Stimulated activated CD4-positive, alpha-beta T cell treated with anti-CD3 and anti-CD28 coated beads, Interleukin-4, amount 100 ng/mL, for 4 hours (primary cell): ENCODE measurements at places on chromosomes 6 and 20.

- DNase-seq = no peak
These were observed 196.9 kb downstream of the NFATC2 start for GRCh38 chr20:51345601-51346101.

DNA sequence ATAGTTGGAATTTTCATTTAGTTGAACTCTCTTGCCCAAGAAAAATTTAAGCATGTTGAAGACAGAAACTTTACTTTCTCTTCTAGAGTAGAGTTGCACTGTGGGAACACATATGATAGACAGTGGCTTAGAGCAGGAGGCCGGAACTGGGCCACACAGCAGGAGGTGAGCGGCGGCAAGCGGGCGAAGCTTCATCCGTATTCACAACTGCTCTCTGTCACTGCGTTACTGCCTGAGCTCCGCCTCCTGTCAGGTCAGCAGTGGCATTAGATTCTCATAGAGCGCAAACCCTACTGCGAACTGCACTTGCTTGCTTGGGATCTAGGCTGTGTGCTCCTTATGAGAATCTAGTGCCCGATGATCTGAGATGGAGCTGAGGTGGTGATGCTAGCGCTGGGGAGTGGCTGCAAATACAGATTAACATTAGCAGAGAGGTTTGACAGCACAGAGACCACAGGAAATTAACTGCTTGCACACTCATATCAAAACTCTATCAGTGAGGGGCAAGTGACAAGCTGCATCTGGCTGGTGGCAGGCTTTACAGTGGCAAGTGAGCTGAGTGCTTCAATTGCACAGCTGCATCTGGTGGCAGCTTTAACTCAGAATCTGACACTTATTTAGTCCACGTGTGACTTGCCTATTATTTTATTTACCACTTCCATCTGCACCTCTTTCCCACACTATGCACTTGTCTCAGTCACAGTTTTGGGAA, 174.9 kb upstream of the C6orf118 start:
- DNase-seq = no peak

- DNase-seq = no peak
These were observed 103.1 kb upstream of the ENPP5 start for GRCh38 chr6:46273911-46274310.

GRCh38 chr6:113565306-113565705, 291.8 kb upstream of the MARCKS start:
- no peak for DNase-seq

GRCh38 chr6:137904822-137905617, 38.0 kb downstream of the TNFAIP3 start:
- DNase-seq = peak; percentile 88

DNA sequence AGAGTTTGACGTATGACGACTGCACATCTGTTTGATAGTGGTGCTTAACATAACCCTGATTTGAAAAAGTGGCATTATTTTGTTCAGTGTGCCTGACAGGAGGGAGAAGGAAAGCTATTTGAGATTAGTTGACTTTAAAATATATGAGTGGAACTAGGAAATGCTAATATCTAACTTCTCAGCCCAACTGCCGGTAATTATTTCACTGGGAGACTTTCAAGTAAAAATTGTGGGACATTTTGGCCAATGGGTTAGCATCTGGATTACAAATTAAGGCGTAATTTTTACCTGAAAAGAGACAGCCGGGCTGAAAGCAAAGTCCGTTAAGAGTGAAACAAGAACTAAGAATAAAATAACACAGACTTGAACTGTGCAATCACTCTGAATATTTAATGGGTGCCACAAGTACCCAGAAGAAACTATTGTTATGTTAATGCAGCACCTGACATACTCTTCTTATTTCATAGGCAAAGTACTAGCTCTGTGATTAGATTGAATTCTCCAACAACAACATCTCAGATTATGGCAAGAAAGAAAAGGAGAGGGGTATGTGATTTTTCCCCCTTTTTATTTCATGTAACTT, 2.0 kb downstream of the HEY2 start:
- no peak for DNase-seq

DNA sequence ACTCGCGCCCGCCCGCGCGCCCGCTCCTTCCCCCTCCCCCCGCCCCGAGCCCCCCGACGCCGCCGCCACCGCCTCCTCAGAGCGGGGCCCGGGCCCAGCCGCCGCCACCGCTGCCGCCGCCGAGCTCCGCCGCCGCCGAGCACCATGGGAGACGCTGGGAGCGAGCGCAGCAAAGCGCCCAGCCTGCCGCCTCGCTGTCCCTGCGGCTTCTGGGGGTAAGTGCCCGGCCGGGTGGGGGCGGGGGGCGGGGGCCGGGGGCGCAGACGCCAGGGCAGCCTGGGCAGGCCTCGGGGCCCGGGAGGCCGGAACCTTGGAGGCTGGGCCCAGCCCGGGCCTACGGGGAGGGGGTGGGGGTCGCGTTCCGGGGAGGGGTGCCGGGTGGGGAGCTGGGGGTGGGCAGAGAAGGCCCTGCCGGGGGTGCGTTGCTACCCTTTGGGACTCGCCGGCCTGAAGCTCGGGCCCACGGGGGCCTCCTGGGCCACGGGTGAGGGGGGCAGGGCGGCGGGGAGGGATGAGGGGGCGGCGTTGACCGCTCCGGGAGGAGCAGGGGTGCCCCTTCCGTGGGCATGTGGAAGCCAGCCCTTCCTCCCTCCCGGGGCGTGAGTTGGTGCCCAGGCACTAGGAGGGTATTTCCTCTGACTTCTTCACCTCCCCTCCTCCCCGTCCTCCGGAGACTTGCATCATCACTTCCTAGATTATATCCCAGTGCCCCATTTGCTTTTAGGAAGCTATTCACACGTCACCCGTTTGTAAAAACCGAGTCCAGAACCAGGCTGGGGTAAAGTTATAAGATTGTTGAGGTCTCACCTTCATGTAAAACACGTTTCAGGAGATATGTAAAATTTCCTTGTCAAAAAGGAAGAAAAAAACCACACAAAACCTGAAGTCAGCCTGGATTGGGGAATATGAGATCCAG, 533 bp downstream of the ZFAND3 start:
- peak; percentile 44 for DNase-seq
